Endothelial cell of umbilical vein (primary cell): ENCODE measurements at places on chromosomes 13 and 19. TPM values are rescaled to one million over a fixed set of nuclear protein-coding genes. Genes with fewer than 3 reads are reported as not detected.

The MEF2B gene
- total RNA-seq: 1.2 and 1.3 TPM in 2 replicates

The LINGO3 gene
- not detected in 2 replicates for total RNA-seq

The PALM3 gene
- total RNA-seq: 0.31 TPM in 1 of 2 replicates, not detected in the other

The VWA8 gene
- 11.3 and 12.7 TPM in 2 replicates for total RNA-seq

The RDH8 gene
- total RNA-seq: not detected in 2 replicates

The ZNF8 gene
- total RNA-seq: 6.3 and 6.8 TPM in 2 replicates

The LRRC4B gene
- not detected in 2 replicates for total RNA-seq

The CLDND2 gene
- 0.97 TPM in 1 of 2 replicates, not detected in the other for total RNA-seq

The LGI4 gene
- not detected in 2 replicates for total RNA-seq

The CCNE1 gene
- total RNA-seq: 10.1 and 11.8 TPM in 2 replicates

The HSPB6 gene
- 2.7 and 6.2 TPM in 2 replicates for total RNA-seq

The ZNF442 gene
- 0.39 and 0.93 TPM in 2 replicates for total RNA-seq

The ZNF737 gene
- total RNA-seq: 4.8 and 6.0 TPM in 2 replicates
